ENCODE measurements at places on chromosomes 12 and 14.
A peak's percentile ranks its signal among the peaks of the same experiment; 100 is the strongest.

GRCh38 chr12:50928392-50928791, 24.0 kb upstream of the HIGD1C start:
- no peak for DNase-seq

GRCh38 chr12:59708064-59708463, 112.2 kb downstream of the SLC16A7 start:
- no peak for DNase-seq

- DNase-seq, result no peak
These were observed 9.1 kb downstream of the KIF26A start for GRCh38 chr14:104147346-104148125.

DNA sequence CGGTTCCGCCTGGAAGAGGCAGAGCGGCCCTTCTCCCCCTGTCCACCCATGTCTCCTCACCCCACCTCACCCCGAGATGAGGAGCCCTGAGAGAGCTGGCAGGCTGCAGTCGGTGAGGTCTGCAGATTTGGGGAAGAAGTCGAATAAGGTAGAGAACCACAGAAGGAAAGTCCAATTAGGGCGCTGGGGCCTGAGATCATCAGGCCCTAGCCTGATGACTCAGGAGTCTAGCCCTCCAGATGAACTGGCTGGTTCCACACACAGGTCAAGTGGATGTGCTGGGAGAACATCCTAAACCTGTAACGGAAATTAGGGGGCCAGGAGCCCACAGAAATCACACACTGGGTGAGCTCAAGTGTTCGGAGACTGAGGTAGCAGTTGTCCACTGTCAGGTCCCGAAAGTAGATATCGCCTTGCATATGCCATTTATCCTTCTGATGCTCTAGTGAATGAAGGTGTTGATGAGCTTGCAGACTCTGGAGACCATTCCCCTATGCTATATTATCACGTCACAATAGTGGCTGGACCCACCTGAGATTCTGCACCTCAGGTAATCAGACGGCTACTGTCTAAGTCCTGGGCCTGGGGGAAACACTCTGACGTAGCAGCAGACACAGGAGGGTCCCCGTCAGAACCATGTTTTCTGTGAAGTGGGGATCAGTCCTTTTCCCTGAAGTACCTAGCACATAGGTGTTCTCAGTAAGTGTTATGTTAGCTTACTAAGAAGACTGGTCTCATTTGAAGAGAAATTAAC, 886 bp upstream of the METTL17 start:
- no peak for DNase-seq

GRCh38 chr12:21962236-21962635, 21.0 kb upstream of the ABCC9 start:
- no peak for DNase-seq

GRCh38 chr12:51270067-51270950, at the start of gene SMAGP:
Gene SMAGP (minus strand): TSS chr12:51270415. CDS start chr12:51269278, 1,137 bp downstream.
- peak; percentile 29 for DNase-seq

DNA sequence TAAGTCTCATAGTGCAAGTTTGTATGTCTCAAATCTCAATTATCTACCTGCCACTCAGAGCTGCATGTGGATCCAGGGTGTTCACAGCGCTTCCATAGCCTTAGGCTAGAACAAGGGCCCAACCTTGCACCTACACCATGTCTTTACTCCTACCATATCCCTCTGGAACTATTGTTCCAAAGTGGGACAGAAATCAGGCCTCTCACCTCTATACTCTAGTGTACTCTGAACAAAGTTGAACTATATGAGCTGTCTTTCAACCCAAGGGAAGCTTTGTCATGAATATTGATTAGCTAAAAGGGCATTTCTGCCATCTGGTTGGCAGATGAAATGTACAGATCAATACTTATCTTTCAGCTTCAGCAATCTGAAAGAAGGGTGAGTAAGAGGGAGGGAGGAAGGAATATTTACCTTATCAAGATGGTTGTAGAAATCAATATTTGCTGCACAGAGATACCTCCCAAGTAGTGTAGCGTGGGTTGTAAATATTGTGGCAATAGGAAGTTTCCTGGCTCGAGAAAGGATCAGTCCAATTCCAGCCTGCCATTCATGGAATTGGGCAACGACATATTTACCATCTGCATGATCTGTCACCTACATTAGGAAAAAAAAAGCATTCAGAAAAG, 30.8 kb downstream of the GYS2 start:
- no peak for DNase-seq

DNA sequence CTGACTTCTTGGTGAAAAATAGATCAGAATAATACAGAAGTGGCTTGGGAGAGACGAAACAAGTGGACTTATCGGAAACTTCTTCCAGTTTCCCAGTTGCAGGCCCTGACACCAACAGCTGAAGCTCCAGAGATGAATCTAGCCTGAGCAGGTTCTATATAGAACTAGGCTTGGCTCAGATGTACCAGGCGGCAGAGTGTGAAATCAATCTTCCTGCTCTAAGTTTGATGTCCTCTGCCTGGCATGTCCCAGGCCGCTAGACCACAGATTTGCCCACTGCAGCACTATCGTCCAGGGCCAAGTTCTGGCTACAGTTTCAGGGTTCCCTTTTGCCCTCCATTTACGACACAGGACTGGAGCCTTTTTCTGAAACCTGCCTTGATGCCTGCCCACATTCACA, 91.3 kb upstream of the PLEKHA5 start:
- no peak for DNase-seq

DNA sequence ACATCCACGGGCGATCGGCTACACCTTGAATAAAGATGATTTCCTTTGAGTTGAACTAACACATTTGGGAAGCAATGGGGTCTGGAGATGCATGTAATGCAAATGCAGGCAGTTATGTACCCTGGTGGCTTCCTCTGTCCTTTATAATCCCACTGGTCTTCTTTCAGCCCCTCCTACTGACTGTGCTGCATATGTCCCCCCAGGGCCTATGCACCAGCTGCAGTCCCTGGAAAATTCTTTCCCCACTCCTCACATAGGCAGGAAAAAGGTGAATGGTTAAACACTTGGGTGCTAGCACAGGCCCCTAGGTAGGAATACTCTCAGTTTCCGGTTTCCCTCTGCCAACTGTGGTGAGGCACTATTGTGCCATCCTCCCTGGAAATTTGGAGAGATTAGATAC, 294.8 kb upstream of the SOX5 start:
- no peak for DNase-seq

DNA sequence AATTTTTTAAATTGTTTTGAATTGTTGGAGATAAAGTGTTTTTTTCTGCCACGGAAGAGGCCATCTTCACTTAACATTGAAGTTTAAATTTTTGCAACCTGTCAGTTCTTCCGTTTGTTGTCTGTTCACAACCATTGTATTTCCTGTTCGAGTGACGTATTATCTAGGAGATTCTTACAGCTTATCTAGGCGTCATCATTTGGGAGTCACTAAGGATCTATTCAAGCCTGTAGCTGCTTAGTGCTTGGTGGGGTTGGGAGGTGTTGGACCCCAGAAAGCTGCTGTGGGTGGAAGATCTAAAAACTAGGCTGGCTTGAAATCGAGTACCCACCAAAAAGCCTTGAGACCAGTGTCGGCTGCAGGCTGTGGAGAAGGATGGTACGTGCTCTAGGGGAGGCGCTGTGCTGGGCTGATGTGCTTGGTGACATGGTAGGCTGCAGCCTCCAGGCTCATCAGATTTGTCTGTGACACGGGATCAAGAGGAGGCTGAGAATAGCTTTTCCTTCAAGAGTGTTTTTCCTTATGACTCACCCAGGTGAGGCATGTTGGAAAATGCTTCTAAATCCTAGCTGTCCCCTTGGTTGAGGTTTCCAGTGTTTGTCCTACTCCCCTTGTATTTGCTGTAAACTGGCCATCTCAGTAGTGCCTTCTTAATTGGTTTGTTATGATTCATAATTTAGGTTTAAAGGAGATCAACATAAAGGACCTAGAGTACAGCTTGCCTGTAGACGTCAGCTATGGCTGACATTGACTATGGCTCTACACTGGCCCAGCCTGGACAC, 57.8 kb downstream of the ATG14 start:
- DNase-seq, result no peak

GRCh38 chr14:65164068-65164824, 61.9 kb upstream of the MAX start:
- DNase-seq, result no peak

DNA sequence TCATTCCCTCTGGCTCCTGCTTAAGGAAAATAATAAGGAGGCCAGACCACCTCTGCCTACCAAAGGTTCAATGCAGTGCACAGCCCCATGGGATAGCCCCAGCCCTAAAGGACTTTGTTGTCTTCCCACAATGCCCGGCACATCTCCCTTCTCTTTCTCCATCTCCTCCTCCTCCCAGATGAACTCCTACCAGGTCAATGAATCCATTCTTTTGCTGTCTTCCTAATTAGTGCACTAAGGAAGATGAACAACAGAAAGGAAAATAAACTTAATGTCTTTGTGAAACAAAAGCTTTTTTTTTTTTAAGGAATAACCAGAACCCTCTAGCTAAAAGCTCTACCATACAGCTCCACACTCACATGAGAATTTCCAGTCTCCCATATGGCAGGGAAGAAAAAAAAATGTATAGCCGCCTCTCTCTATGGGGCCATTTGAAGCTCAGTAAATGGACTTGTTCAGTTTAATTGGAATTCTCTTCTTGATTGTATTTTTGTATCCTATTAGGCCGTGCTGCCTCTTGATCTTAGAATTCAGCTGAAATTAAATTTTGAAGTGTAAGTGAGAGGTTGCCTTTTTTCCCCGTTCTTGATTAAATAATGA, 41.8 kb upstream of the HSPB8 start:
- no peak for DNase-seq

DNA sequence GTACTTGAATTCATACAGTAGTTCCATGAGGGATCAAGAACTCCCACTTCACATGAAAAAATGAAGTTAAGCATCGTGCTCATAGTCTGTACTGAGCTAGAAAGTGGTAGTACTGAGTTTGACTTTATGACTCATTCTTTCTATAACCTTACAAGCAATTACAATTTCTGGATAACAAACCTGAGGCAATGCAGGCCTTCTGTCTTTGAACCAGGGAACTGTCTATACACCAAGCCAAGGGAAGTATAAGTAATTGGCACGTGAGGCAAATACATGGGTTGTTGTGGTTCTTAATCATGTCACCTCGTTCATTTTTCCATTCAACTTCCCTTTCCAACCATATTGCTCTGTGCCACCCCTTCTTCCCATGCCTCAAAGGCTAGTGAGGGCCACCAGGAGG, 16.8 kb downstream of the GNS start:
- no peak for DNase-seq

DNA sequence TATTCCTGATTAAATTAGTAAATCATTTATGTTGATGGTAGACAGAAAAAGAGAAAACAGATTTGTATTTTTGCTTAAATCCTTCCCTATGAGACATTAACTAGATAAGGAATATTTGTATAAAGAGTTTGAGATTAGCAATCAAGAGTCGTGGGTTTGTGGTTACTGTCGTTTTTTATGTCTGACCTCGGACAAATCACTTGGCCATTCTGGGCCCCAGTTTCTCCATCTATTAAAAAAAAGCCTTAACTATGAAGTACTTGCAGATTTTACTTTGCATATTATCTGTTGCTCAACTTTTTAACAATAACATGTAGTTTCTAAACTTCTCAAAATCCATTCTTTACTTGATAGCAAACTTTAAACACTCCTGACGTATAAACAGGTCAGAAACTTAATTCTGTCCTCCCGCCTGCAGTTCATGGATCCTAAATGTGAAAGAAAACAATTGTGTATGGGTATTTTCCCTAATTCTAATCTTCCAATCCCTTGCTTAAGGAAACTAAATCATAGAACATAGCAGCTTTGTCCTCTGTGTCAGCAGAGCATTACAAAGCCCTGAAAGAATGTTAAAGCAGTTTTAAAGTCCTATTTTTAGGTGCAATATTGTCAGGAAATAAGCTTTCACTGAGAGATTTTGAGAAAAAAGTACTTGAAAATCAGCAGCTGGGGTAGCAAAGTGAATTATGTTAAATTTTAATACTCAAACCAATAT, 118.2 kb downstream of the GPR135 start:
- DNase-seq, result no peak

- no peak for DNase-seq
These were observed 1655.3 kb upstream of the FLRT2 start for GRCh38 chr14:83874662-83875061.

- no peak for DNase-seq
These were observed 13.0 kb upstream of the LEMD3 start for GRCh38 chr12:65156366-65156841.

GRCh38 chr12:85385406-85385805, 105.4 kb downstream of the ALX1 start:
- no peak for DNase-seq

DNA sequence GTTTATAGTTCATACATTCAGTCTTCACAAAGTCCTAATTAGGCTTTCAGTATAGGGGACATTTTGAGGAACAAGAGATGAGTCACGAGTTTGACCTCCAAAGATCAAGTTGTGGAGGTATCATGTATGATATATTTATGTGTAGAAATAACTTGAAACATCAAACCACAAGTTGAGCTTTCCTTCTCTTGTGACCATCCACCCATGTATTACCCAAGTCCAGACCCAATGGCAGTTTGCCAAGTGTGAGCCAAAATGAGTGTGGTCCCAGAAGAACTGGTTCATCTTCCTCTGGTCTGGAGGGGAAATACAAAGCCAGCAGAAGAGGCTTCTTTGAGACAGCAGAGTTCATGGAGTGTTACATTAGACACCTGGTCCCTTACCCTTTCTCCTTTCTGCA, 104.9 kb downstream of the ATP23 start:
- DNase-seq, result no peak

GRCh38 chr14:55556929-55557623, 22.9 kb upstream of the KTN1 start:
- DNase-seq, result no peak

DNA sequence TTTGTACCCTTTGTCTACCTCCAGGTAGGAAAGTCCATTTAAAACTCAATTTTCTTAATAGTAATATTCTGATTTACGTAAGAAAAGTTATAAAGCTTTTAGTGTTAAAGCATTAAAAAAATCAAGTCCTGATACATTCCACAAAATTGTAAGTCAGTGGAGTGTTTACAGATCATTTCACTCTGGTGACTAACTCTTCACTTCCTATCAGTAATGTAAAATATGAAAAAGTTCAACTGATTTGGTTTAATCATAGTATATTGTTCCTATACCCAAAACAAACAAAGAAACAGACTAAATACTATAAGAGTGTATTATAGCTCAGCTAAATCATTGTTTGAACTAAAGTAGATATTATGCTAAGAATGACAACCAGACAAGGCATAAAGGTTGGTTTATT, 85.9 kb downstream of the VEZT start:
- no peak for DNase-seq

GRCh38 chr12:76704693-76705092, 59.2 kb upstream of the ZDHHC17 start:
- no peak for DNase-seq

GRCh38 chr12:53514628-53515290, 7.5 kb upstream of the NPFF start:
- no peak for DNase-seq

- DNase-seq, result no peak
These were observed 574.1 kb downstream of the SLC16A7 start for GRCh38 chr12:60169904-60170303.

- no peak for DNase-seq
These were observed 116.3 kb downstream of the TMTC3 start for GRCh38 chr12:88258396-88258795.

Data from activated naive CD4-positive, alpha-beta T cell (primary cell).